ENCODE measurements at places on chromosomes 1 and 21.
A peak's percentile ranks its signal among the peaks of the same experiment; 100 is the strongest.

DNA sequence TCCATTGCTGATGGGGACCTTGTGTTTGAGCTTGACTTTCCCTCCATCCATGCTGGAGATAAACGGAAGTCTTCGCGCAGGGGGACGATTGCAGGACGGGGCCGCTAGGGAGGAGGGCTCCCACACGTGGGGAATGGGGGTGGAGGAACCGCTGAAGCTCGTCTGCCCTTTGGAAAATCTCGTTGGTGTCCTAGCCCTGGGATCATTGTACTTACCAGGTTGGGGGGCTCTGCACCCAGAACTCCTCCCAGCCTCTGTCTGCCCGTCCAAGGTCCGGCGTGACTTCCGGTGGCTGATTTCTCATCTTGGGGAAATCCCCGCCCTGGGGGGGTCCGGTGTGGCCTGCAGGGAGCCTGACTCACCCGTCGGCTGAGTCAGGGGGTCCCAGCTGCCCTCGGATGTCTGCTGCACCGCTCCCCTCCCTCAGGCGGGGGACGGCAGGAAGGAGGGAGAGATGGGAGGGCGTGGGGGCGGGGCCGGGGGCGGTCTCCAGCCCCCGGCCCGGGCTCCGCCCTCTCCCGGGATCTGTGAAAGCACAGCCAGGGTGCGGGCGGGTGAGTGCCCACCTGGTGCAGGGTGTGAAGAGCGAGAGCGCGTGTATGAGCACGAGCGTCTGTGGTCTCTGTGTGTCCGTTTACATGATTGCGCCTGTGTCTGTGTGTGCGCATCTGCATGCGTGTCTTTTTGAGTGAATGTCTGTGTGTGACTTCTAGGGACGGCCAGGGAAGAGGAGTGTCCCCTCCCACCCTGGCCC lies 35.8 kb downstream of the PIK3CD start:
- DNase-seq, result peak; percentile 88

DNA sequence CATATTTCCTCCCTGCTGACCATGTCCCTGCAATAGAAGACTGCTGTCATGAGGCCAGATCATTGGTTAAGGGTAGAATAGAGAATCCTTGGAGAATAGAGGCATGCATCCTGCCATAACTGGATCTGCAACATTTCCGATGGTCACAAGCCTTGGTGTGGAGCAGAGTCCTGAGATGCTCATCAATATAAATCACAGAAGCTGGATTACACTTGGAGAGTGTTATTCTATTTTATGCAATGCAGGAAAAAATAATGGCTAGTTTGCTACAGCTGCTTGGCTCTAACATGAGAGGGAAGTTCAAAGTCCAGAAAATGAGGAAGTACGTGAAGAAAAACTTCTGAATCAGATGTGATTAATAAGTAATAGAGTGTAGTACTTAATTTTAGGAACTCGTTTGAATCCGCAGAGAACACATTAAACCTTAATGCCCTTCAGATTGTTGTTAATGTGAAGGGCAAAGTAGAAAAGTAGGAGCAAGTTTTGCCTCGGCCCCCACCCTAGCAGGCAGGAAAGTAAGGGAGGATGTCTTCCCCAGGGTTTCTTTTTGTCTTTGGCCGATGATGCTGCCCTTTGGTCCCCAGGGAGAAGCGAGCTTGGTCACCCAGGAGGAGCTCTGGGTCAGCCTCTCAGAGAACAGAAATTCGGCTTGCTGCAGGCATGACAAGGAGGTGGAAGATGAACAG lies 59.5 kb downstream of the KCNK1 start:
- DNase-seq, result no peak

DNA sequence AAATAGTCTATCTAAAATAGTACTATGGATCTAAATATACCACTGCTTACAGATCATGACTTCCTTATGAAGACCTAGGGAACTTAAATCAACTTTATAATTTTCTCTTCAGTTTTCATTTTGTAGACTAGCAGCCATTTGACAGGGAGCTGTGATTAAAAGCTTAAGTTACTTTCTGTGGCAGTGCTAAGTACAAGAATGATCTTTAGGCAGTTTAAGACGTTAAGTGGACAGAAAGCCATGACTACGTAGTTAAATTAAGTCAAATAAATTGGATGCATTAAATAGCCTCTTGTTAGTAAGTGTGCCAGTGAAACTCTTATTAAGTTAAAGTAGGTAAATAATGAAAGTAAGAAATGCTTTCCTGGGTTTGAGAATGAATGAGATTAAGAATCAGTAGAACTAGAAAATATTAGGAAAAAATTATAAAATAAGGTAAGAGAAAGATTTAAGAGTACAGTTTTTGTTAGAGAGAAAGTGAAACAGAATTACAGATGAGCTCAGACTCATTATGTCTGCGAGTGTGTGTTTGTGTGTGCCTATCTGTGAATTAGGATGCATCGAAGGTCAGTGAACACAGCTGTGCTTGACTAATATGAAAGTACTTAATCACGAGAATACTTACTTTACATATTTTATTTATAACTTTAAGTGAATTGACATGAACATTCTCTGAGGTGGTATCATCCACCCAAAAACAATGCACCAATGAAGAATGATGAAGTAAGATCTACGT lies 336.9 kb downstream of the KCNT2 start:
- DNase-seq, result no peak

- no peak for DNase-seq
Measured at GRCh38 chr1:176773038-176773437, 310.1 kb downstream of the PAPPA2 start.

DNA sequence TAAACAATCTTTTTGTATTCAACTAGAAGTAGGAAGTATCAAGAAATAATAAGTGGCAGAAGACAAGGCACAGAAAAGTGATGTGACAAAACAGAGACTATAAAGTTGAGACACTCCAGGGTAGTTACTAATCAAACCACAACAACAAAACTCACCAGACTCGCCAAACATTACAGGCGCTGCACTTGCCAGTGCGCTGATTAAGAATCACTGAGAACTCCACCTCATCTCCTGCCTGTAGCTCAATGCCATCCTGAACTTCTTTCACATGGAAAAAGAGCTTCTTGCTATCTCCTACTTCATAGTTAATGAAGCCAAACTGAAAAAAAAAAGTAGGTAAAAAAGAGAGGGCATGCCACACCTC lies 2.8 kb upstream of the NRAS start:
- no peak for DNase-seq

GRCh38 chr21:40331172-40331571 lies 463.9 kb downstream of the PCP4 start:
- DNase-seq, result no peak

DNA sequence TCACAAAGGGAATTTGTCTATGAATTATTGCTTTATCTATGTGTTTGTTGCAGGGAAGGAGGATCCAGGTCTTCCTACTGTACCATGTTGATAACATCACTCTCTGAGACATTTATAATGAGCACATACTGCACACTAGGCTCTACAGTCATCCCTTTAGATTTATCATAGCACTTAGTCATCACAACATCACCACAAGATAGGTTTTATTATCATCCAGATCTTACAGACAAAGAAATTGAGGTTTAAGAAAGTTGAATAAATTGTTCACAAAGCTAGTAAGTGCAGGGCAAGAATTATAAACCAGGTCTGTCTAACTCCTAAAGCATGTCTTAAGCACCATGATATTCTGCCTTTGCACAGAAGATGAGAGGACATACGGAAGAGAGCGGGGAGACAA lies 121.1 kb upstream of the ST6GALNAC5 start:
- no peak for DNase-seq

- no peak for DNase-seq
Measured at GRCh38 chr21:45736690-45737484, 93.4 kb downstream of the PCBP3 start.

All from activated effector memory CD4-positive, alpha-beta T cell treated with anti-CD3 and anti-CD28 coated beads, Interleukin-2, amount 50 U/mL, for 16 hours (primary cell).